CD8-positive, alpha-beta T cell (primary cell): ENCODE measurements at places on chromosomes 1 and 21. TPM values are rescaled to one million over a fixed set of nuclear protein-coding genes. Genes with fewer than 3 reads are reported as not detected.

Gene CFAP74
- total RNA-seq: not detected

Gene PPIE
- total RNA-seq: 46.7 TPM

Gene GABRD
- 0.19 TPM for total RNA-seq

Gene UBASH3A
- 62.9 TPM for total RNA-seq

Gene BMP8A
- total RNA-seq: not detected

Gene OR10Z1
- not detected for total RNA-seq

Gene PHF13
- 3.5 TPM for total RNA-seq

Gene ST6GALNAC5
- total RNA-seq: not detected

GRCh38 chr1:181423301-181423918 is 59.9 kb upstream of the CACNA1E start:
- DNase-seq: peak; percentile 69

DNA sequence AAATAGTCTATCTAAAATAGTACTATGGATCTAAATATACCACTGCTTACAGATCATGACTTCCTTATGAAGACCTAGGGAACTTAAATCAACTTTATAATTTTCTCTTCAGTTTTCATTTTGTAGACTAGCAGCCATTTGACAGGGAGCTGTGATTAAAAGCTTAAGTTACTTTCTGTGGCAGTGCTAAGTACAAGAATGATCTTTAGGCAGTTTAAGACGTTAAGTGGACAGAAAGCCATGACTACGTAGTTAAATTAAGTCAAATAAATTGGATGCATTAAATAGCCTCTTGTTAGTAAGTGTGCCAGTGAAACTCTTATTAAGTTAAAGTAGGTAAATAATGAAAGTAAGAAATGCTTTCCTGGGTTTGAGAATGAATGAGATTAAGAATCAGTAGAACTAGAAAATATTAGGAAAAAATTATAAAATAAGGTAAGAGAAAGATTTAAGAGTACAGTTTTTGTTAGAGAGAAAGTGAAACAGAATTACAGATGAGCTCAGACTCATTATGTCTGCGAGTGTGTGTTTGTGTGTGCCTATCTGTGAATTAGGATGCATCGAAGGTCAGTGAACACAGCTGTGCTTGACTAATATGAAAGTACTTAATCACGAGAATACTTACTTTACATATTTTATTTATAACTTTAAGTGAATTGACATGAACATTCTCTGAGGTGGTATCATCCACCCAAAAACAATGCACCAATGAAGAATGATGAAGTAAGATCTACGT is 336.9 kb downstream of the KCNT2 start:
- DNase-seq: no peak

DNA sequence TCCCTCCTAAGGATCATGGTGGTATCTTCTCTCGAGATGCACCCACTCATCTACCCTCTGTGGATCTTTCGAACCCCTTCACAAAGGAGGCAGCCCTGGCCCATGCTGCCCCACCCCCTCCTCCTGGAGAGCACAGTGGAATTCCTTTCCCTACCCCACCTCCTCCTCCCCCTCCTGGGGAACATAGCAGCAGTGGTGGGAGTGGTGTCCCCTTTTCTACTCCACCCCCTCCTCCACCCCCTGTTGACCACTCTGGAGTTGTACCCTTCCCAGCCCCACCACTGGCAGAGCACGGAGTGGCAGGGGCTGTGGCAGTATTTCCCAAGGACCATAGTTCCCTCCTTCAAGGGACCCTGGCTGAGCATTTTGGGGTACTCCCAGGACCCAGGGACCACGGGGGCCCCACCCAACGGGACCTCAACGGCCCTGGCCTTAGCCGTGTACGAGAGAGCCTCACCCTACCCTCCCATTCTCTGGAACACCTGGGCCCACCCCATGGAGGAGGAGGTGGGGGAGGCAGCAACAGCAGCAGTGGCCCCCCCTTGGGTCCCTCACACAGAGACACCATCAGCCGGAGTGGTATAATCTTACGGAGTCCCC is 14.5 kb upstream of the TARS2 start:
- no peak for DNase-seq

- no peak for DNase-seq
These were observed 31.5 kb upstream of the KCNN3 start for GRCh38 chr1:154901591-154901990.

DNA sequence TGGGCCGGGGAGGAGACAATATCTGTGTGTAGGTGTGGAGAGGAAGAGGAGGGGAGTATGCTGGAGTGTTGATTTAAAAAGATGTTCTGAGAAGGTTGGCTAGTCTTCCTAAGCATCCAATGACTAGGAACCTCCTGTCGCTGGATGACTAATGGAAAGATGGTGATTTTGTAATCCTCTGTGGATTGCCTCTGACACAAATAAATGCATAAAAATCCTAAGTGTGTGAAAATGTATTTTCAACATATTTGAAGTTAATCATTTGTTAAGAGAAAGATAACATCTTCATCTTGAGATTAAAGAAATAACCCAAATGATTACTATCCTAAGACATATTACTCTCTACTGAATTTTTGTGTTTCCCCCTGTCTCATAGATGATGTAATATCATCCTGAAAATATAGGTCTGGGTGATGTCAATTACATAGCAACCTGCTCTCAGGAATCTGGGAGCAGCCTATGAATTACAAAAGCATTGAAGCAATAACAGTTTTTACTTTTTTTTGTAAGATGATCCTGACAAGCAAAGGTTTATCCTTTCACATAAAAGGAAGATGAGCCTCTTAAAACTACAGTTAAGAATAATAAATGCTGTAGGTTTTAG is 220.5 kb upstream of the MAP1LC3C start:
- DNase-seq: no peak

- DNase-seq: peak; percentile 84
These were observed 8.8 kb downstream of the ZNF683 start for GRCh38 chr1:26363549-26364448.

GRCh38 chr1:32984455-32985171 is 20.0 kb upstream of the RNF19B start:
- no peak for DNase-seq

- no peak for DNase-seq
These were observed 60.2 kb downstream of the RNF187 start for GRCh38 chr1:228547464-228547792.

DNA sequence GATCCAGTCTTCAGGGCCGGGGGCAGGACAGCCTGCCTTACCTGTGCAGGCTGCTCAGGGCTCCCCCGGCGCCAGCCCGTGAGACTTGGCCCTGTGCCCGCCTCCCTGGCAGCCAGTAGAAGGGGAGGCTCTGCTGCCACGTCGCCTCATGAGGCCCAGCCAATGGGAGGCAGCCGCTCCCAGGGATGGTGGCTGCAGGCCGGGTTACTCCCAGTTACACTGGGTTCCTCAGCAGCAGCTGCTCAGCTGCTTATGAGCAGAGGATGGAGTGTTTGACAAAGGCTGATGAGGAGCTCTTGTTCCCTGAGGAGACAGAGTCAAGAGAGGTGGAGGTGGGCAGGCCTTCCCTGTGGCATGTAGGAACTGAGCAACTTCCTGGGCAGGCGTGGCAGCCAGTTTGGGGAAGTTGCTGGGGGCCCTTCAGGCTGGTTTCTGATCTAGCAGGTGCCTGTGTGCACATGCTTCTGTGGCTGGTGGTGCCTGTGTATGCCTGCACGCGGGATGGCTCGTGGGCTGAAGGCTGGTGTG is 5.5 kb downstream of the MFSD2A start:
- DNase-seq: no peak

- no peak for DNase-seq
These were observed 6.6 kb downstream of the UBR4 start for GRCh38 chr1:19203440-19203839.

DNA sequence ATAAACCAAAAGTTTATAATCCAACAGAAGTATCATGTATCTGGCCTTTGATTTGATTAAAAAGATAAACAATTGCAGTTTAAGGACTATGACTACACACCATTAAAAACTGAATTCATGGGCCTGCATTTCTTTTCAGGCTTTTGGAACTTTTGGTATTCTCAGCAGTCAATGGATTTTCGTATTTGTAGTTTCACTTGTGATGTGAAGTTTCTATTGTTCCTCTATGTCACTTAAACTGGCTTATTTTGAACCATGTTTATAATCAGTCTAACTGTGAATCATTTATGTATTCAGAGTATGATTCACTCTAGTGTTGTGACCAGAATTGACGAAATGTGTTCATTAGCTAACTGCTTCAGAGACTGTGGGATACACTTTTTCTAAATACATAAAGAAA is 132.9 kb downstream of the COQ8A start:
- no peak for DNase-seq

GRCh38 chr1:199978408-199978940 is 49.0 kb upstream of the NR5A2 start:
- no peak for DNase-seq

GRCh38 chr1:168202941-168203654 is 22.7 kb upstream of the SFT2D2 start:
- no peak for DNase-seq
